ENCODE measurements at places on chromosomes 5 and 9.

DNA sequence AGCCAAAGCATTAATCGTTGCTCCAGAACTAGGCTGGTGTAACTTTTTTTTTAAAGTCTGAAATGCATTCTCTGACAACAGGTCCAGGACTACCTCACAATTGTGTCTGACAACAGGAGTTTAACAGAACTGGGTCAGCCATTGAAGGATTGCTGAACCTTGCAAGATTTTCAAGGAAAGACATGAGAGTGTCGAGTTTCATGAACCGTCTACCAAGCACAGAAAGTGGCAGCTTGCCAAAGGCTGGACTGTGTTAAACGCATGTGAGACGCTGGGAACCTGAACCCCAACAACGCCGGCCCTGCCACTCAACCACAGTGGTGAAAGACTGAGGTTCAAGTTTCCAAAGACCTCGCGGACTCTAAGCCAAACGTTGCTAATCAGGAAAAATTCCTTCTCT, 79.1 kb downstream of the LHFPL2 start:
- peak; percentile 72 for DNase-seq

DNA sequence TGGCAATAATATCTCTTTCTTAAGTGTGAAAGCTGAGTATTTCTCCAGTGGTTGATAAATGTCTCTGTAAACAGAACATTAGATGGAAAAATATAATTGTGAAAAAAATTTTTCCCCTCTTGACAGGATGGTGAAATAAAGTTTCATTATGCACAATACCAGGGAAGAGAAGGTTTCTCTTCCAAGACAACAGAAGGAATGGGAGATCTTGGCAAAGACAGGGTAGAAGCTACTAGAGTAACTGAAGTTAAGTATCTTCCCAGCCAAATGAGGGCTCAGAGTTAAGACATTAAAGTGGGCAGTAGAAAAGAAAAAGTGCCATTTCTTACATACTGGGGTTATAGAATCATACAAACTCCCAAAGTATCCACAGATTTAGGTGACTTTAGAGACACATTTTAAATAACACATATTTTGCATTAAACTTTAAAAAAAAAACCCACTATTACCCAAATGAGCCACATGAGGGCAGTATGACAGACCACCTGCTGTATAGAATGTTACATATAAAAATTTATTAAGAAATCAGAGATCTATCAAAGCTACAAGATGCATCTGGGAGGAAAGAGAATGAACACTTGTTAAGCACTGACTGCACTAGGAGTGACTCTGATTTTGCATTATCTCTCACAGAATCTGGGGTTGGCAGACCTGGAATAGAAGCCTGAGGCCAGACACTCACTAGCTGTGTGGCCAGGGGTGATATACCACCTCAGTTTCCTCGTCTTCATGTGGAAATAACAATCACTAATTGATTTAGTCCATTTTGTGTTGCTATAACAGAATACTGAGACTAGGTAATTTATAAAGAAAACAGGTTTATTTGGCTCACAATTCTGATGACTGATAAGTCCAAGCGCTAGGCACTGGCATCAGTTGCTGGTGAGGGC, 98.5 kb downstream of the ARSB start:
- DNase-seq = peak; percentile 46

DNA sequence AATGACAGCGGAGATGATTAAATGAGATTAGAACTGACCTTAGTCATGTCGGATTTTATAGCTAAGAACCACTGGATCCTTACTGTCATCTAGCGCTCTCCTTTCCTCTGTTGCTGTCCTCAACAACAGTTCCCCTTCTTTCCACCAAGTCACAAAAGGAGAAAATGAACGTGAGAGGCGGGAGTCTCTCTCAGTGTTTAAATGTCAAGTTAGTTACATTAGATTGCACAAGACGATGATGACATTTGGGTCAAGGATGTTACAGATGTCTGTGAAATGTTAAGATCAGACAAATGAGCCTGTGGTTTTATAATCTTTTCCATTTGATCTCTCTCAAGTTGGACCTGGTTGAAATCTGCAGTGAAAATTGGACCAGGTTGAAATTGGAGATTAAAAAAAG, 53.5 kb downstream of the FBXO38 start:
- DNase-seq = no peak

DNA sequence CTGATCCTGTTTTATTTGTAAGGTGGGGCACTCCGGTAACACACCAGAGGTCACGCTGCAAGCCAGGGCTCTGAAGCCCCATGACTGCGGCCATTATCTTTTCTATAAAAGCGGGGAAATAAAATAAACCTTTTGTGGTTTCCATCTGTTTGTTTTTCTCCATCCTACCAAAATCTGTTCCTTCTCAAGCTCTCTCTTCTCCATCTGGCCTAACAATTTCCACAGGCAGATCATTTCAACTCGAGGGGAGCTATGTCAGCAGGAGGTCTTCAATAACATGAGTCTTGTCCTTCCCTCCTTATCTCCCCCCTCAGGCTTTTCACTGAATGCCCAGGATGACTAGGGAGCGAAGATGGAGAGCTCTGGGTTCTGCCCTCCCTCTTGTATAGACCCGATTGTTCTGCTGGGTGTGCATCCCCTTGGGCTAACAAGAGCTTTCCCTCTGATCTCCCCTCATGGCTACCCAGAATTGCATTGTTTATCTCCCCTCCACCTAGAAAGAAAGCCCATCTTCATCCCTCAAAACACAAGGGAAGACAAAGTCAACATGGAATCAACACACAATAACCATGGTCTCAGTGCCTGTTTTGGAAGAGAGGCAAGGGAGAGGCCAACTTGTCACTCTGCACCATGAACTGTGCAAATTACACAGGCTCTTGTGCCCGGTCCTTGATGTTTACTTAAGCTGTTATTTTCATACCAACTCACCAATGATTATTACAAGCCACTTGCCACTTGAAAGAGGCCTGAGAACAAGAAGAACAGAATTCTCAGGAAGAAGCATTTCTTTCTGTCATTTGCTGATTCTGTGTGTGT, 187.8 kb downstream of the FANCC start:
- DNase-seq = no peak

- DNase-seq = no peak
Measured at GRCh38 chr9:125145425-125145824, 2.1 kb upstream of the SCAI start.

GRCh38 chr5:120151181-120151580, 312.9 kb upstream of the PRR16 start:
- DNase-seq = no peak

GRCh38 chr5:65986050-65986451, 59.7 kb downstream of the ERBIN start:
- no peak for DNase-seq

- peak; percentile 80 for DNase-seq
Measured at GRCh38 chr9:104863180-104863883, 64.6 kb downstream of the ABCA1 start.

DNA sequence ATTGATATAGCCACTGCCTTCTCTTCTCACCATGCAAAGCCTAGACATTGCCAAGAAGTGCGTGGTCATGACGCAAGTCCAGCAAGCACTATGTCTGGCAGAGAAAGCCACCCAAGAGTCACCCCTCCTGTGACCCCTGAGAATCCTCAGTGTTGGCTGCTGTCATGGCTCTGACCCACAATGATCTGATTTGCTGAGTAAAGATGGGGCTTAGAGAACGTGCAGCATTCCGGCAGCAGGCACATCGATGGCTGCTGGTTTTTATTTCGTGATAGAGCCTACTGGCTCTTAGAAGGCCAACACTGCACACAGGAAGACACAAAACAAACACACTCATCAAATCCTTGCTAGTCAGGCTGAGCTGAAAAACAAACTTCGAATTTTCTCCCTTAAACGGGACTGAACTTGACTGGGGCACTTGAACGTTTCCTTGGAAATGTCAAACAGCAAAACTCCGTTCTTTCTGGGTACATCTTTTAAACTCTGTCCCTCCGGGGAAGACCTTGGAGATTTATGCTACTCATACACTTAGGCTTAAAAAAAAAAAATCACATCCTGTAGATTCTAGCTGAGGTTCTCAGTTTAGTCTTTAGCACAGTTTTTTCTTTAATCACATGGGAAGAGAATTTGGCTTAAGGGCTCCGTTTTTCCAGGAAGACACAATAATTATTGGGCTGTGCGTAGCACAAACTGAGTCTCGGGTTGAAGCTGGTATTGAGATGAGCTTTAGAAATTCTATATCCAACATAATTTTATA, 88.2 kb upstream of the BASP1 start:
- no peak for DNase-seq

- DNase-seq = no peak
Measured at GRCh38 chr5:158875272-158875679, 224.4 kb downstream of the EBF1 start.

DNA sequence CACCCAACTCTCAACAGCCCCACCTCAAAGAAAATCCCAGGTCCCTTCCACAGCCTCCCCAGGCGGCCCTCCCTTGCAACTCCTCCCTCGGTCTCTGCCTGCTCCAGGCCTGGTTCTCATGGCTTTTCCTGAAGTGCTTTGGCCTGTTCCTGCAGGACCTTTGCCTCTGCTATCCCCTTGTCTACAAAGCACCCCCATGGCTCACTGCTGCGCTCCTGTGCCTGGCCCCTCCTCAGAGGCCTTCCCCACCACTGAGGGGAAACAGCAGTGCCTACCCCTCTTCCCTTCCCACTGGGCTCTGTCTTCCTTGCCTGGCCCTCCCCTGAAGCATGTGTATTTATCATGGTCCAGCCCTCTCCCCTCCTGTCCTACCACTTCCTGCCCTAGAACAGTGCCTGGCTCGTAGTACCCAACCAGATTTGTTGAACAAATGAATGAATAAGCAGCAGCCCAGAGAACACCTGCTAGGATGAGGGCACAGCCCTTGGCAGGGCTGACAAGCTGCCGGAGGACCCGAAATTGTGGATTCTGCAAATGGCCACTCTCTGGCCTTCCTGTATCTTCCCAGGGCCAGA, 68.6 kb upstream of the LRRTM2 start:
- DNase-seq = no peak

DNA sequence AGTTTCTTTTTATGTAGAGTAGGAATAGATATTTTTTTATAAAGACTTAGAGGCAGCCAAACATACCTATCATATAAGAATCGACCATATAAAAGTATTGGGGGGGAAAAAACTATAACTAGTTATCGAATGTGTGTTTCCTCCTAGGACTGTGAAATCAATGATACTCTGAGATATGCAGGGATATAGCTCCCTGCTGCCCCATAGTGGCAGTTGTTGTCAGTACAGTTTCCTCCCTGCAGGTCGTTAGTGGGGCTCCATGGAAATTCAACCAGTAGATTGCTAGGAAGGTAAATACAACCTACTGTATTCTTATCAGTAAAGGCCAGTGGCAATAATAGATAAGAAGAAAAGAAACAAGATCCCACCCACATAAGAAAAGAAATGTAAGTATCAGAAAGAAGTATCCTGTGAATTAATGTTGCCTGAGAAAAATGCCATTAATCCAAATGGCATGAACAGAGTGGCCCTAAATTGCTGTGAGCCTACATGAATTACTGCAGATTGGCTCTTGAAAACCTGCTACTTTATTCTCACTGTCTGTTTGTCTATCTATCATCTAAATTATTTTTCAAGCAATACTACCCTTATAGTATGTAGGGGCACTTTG, 136.9 kb upstream of the FBN2 start:
- DNase-seq = peak; percentile 81

DNA sequence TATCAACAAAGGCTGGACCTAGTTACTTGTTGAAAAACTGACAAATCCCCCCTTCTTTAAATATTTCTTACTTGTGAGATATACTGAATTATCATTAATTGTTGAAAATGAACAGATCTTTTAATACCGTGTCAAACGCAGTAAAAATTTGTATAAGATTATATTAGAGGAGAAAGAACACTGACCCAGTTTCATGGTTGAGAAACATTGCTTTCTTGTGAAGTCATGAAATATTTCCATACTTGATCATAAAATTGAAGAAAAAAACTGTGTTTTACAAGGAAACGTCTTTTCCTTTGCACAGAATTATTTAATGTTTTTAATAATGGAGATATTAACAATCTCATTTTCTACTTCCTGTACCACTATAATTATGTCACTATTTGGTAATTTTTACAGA, 45.8 kb downstream of the MOCS2 start:
- no peak for DNase-seq

GRCh38 chr9:133002147-133003070, 23.9 kb downstream of the GFI1B start:
- DNase-seq = no peak

GRCh38 chr5:43101491-43101890, 19.2 kb upstream of the ZNF131 start:
- DNase-seq = no peak

GRCh38 chr9:133533857-133534256, 647 bp upstream of the ADAMTSL2 start:
- DNase-seq = no peak

DNA sequence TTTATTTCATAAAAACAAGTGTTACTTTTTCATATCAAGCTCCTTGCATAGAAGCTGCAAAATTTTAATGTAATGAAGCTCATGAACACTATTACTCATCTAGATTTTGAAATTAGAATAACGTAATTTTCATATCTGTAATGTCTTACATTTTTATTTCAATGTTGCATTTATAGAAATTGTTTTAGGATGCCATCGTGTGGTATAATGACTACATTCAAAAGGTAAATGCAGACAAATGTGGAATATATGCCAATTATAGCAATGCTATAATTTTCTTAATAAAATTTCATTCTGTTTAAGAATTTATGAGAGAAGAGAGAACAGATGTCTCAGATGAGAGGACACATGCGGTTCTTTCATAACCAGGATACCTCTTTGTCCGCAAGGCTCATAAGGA, 230.2 kb downstream of the TMEM232 start:
- DNase-seq = no peak

GRCh38 chr5:151870820-151871219, 53.8 kb downstream of the GLRA1 start:
- DNase-seq = peak; percentile 10

- DNase-seq = no peak
Measured at GRCh38 chr5:149887622-149888183, 56.9 kb downstream of the PDE6A start.

DNA sequence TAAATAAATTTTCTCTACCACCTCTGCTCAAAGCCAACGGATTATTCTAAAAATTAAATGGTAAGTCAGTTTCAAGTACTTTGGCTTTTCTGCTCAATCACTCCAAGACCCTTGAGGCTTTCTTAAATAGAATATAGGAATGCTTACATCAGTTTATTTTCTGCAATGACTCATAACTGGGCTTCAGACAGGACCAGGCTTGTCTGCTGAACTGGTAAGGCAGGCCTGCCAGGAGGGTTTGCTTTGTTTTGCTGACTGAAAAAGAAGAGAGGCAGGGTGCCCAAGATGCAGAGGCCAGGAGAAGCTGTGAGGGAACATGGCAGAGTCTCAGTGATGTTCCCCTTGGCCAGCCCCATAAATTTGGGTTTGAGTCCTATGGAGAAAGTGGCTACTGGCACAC, 60.3 kb upstream of the EPB41L4A start:
- no peak for DNase-seq

DNA sequence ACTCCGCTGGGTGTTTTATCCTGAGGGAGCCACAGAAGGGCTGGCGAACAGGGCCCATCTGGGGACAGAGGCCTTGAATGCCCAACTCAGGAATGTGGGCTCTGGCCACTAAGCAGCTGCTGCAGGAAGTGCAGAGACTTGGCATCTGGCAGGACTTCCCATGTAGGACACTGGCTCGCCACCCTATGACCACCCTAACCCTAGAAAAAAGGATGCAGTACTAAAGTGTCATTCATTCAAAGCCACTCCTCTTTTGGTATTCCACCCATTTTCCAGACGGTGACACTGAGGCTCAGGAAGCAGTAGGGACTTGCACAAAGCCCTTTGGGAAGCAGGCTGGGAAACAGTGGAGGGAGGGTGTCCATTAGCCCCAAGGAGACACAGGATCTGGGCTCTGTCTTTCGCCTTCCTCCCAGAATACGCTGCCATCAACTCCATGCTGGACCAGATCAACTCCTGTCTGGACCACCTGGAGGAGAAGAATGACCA, 3.0 kb downstream of the BBLN start:
- DNase-seq = no peak

GRCh38 chr9:18068900-18069299, 405.1 kb upstream of the ADAMTSL1 start:
- DNase-seq = no peak

Data from HT-29 (cell line).